ENCODE measurements at places on chromosomes 4 and X.

- no peak for DNase-seq
Measured at GRCh38 chr4:93698686-93699085, 129.9 kb upstream of the ATOH1 start.

GRCh38 chr4:128917781-128918180, 108.3 kb downstream of the JADE1 start:
- no peak for DNase-seq

GRCh38 chr4:24871210-24871609, 41.6 kb downstream of the CCDC149 start:
- DNase-seq: no peak

GRCh38 chrX:152733261-152733975, at the start of the genes CSAG1 and MAGEA12:
Gene CSAG1, minus strand, starts transcription at chrX:152733721. Its CDS starts 1,261 bp downstream, at chrX:152732460.
Gene MAGEA12, plus strand, starts transcription at chrX:152733757. Its CDS starts 2,405 bp downstream, at chrX:152736162.
- DNase-seq: no peak

- no peak for DNase-seq
Measured at GRCh38 chrX:155144926-155145325, 71.3 kb upstream of the VBP1 start.

DNA sequence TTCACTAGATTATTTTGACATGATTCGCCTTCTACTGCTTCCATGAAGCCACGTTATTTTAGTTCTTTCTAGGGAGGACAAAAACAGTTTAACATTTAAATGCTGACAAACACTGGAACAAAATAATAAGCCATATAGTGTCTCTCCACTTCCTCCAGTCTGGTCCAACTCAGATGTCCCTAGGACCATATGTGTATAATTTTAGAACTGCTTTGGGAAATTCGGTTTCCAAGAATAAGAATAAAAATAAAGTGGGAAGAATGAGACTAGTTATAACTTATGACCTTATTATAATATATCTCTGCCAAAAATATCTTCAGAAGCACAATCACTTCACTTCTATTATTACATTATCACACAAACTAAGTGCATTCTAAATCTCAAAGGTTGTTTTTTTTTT, 164.4 kb upstream of the POF1B start:
- no peak for DNase-seq

GRCh38 chr4:147833254-147833653, 101.4 kb downstream of the ARHGAP10 start:
- DNase-seq: no peak

DNA sequence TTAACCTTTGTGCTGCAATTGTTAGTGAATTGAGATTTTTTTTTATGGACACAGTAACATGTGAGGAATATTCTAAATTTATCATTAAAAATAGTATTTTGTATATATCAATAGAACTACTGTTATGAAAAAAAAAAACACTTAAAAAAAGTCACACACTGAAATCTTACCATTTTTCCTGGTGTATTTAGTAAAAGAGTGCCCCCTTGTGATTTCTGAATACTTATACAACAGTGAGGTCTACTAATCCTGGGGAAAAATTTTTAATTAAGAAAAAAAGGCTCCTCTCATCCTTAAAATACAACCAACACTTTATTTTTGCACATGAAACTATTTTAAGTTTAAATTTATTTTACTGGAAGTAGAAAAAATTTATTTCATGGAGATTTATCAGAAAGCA, 56.4 kb upstream of the SPOCK3 start:
- DNase-seq: no peak

GRCh38 chr4:51855270-51855669, 12.3 kb downstream of the DCUN1D4 start:
- no peak for DNase-seq

DNA sequence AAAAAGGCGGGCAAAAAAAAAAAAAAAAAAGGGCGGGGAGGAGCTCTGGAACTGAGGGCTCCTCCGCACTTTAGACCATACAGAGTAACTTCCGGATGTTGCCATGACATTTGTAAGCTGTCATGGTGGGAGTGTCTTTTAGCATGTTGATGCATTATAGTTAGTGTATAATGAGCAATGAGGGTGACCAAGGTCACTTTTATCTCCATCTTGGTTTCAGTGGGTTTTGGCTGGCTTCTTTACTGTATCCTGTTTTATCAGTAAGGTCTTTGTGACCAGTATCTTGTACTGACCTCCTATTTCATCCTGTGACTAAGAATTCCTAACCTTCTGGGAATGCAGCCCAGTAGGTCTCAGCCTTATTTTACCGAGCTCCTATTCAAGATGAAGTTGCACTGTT, 193.4 kb downstream of the UGT8 start:
- no peak for DNase-seq

- peak; percentile 52 for DNase-seq
Measured at GRCh38 chr4:6909970-6910339, 329 bp downstream of the TBC1D14 start.

- DNase-seq: peak; percentile 35
Measured at GRCh38 chr4:1792832-1793495, at the start of gene FGFR3. Gene FGFR3, plus strand, starts transcription at chr4:1793293. Its CDS starts 642 bp downstream, at chr4:1793935.

GRCh38 chr4:14272206-14272605, 644.7 kb upstream of the BOD1L1 start:
- DNase-seq: no peak

DNA sequence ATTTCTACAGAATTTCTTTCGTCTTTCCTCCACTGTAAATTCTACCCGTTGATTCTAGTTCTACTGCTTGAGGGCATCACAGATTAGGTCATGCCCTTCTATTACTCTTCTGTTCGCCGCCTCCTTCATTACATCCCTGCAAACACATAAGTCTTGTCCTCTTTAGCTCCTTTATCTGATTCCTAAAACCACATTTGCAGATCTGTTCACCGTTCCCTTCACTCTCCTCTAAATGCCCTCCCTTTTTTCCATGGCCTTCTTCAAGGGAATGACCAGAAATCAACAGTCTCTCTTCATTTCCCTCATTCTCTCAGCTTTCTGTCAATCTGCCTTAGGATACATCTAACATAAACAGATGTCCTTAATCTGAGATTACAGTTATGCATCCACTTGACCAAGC, 43.1 kb downstream of the BTC start:
- DNase-seq: no peak

DNA sequence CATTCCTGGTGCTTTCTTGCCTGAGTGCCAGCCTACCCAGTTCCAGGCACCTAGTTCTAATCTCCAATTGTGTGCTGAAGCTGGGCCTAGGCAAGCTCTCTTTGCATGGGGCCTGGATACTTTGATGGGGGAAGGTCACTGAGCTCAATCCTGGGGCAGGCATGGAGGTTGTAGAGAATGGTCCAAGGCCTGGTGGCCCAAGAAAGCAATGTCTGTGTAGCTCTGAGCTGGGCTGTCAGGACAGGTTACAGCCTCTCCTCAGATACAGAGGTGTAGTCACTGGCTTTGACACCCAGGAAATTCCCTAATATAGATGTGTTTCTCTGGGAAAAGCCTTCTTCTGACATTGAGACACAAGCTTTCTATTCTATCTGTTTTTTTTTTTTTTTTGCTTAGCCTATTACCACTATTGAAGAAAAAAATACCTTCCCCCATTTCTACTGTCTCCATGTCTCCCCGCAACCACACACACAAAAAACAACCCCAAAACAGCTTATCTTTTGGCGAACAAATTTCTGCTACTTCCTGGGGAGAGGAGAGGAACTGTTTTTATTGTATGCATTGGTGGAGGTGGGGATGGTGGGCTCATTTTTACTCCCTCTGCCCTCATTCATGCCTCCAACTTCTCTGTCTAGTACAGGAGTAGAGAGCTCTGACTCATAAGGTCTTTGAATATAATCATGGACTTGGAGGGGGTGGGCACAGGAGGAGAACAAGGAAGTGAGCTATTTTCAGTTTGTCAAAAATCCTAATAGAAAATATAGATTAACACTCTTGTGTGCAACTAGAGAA, 66.7 kb upstream of the DHX15 start:
- no peak for DNase-seq

- no peak for DNase-seq
Measured at GRCh38 chr4:188550296-188550695, 411.1 kb downstream of the TRIML1 start.

GRCh38 chr4:107876099-107876498, 51.4 kb downstream of the SGMS2 start:
- DNase-seq: no peak

DNA sequence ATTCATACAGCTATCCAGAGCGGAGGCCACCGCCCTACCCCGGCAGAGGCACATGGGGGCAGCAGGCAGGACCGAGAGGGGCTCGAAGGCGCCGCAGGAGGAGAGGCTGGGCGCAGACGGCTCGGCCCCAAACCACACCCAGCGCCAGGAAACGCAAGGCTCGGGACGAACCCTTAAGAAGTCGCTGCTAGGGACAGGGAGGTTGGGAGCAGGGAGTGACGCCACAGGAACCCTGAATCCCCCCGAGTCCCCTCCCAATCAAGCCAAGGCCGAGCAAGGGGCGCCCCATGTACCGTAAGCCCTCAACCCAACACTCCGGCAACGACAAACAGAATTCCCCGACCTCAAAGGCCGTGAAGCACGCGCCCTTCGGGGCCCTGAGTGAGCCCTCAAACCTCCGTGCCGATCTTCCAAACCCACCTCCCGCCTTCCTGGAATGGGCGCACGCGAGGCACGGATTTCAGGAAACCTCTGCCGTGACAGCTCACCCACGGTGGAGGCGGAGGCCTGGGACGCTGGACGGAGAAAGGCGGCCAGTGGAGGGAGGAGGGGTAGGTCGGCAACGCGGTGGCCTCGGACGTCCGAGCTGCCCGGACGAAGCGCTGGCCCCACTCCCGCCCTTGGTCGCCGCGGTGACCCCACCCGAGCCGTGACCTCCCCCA, 1.8 kb downstream of the ZFYVE28 start:
- DNase-seq: peak; percentile 38

DNA sequence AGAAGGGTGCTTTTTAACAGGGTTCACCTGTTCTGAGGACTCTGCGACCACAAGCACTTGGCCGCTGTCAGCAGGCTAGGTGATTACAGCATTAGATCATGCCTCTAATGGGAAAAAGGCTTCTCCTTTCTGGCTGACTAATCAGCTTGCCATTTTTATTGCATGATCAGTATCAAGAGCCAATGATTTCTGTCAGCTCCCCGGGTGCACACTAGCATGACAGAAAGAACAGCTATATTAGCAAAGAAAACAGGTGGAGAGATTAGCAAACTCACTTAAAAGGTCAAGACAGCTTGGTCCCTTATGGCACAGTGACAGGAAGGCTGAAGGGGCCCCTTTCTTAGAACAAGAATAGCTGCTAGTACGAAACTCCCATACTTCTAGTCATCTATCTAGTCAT, 170.0 kb downstream of the SMIM20 start:
- peak; percentile 48 for DNase-seq

DNA sequence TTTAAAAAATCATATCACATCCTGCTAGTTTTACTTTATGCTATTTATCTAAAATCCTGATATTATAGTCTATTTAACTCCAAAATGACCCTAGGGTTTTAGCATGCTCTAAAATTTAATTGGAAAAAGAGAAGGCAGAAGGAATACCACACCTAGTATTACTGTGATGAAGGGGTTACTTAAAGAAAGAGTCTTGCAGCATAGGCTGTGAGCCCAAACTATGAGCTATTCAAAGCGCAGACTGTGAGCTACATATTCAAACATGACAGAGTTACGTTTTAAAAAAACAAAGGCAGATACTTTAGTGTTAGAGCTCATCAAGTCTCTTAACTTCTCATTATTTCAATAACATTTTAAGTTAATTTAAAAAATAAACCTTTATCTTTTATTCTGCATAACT, 247.7 kb upstream of the ETNPPL start:
- no peak for DNase-seq

- no peak for DNase-seq
Measured at GRCh38 chr4:2333356-2333841, 71.5 kb upstream of the MXD4 start.

DNA sequence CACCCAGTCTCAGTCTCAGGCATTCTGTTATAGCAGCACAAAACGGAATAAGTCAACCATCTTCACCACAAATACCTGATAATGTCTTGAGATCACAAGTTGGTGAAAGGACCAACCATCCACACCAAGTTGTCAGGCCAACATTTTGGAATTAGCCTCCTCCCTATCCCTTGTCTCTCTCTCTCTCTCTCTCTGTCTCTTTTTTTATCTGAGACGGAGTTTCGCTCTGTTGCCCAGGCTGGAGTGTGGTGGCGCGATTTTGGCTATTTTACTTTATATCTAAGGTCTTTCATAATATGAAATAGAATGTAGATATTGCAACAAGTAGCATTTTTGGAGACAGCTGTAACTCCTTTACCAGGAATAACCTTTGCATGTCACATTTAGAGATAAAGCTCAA, 15.7 kb downstream of the ADH1A start:
- DNase-seq: no peak

DNA sequence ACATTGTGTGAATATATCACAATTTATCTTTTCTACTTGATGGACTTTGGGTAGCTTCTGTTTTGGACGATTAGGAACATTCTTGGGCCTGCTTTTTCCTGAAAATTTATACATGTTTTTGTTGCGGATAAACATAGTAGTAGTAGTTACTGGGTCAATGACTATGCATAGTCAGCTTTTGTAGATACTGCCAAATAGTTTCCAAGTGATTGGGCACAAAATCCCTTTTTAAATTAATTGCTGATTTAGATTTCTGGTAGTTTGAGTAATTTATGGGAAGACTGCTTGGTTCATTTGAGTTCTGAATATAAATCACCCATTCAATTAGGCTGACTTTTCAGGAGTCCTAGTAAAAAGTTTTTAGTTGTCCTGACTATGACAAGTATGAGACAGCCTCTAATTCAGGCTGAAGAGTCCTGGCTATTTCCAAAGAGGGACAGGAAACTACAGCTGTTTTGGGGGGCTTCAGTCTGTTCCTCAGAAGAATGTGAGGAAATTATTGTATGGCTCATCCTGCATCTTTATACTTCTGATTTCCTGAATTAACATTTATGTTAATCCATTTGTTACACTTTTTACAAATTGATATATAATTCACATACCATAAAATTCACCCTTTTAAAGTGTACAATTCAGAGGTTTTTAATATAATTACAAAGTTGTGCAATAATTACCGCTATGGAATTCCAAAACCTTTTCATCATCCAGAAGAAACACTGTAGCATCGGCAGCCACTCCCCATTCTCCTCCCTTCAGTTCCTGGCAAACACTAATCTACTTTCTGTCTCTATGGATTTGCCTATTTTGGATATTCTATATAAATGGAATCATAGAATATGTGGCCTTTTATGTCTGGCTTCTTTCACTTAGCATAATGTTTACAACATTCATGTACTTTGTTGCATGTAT, 14.2 kb downstream of the LRP2BP start:
- no peak for DNase-seq

DNA sequence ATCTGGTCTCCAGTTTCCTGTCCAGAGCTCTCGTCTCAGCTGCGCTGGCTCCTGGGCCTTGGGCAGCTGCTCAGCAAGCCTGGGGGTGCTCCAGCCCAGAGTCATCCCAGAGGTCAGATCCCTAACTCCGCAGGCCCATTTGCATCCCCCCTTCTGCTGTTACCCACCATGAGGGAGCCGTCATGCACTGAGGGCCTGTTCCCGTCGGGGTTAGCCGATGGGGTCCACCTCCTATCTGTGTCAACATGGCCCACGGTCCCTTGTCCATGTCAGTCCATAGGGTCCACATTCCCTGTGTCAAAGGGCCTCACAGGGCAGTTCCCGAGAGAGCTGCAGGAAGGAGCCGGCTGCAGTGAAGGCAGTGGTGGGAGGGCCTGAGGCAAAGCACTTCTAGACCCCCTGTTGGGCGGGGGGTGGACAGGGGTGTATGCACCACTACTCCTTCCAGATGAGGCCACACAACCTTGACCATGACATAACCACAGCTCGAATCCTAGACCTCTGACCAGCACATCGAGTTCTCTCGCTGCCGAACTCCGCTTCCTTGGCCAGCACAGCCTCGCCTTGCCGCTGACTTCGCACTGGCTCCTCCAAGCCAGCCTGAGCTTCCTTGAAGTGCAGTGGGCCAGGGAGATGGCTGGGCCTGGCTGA, 24.9 kb downstream of the WDR1 start:
- no peak for DNase-seq

- no peak for DNase-seq
Measured at GRCh38 chr4:24912252-24913118, at the start of gene CCDC149. Gene CCDC149, minus strand, starts transcription at chr4:24913042. Its CDS starts 178 bp downstream, at chr4:24912864.

- DNase-seq: no peak
Measured at GRCh38 chr4:44668526-44668925, 9.7 kb upstream of the GUF1 start.
